ENCODE measurements at places on chromosomes 16 and 17. TPM values are rescaled to one million over a fixed set of nuclear protein-coding genes. Genes with fewer than 3 reads are reported as not detected.

GRCh38 chr17:78013683-78014467 lies 55.4 kb downstream of the TNRC6C start:
- H3K27ac ChIP-seq: no peak overlapping the region
- H3K4me3 ChIP-seq: no peak overlapping the region
- H3K4me1 ChIP-seq: no peaks in the 10 kb centered on the region
- H3K27me3 ChIP-seq: no peaks in the 10 kb centered on the region

- H3K27me3 ChIP-seq: no peaks in the 10 kb centered on the region
- H3K4me3 ChIP-seq: no peak overlapping the region
- no peaks in the 10 kb centered on the region for H3K36me3 ChIP-seq
- DNase-seq: no peak
- peak overlapping the region; percentile 90 for H3K27ac ChIP-seq
Measured at GRCh38 chr17:76685846-76686245, 24.9 kb downstream of the MXRA7 start.

DNA sequence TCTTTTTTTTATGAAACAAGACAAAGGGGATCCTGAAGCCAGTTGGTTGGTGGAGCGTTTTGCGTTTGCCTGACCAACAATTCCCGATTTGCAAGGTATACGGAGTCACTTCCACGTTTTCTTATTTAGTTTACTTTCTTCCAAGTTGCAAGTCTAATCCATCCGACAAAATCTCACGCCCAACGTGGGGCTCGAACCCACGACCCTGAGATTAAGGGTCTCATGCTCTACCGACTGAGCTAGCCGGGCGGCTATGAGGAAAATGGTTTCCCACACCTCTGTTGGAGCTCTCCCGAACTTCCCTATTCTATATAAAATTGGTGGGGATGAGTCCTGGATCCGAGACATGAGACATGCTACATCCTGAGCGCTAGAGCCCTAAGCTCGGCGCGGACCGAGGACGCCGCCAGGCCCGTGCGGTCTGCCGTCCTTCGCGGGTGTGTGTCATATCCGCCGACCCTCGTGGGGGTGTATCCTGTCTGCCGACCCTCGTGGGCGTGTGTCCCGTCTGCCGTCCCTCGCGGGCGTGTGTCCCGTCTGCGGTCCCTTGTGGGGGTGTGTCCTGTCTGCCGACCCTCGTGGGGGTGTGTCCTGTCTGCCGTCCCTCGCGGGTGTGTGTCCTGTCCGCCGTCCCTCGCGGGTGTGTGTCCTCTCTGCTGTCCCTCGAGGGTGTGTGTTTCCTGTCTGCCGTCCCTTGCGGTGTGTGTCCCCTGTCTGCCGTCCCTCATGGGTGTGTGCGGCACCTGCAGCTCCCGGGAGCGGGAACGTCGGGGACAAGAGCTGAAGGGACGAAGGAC lies 22.6 kb downstream of the ZNF213 start:
- H3K27ac ChIP-seq: peak overlapping the region; percentile 83
- no peaks in the 10 kb centered on the region for H3K36me3 ChIP-seq
- no peaks in the 10 kb centered on the region for H3K4me1 ChIP-seq
- H3K27me3 ChIP-seq: no peaks in the 10 kb centered on the region
- peak; percentile 84 for DNase-seq

GRCh38 chr16:71282943-71283342 lies 6.3 kb downstream of the CMTR2 start:
- DNase-seq: no peak
- H3K4me3 ChIP-seq: no peak overlapping the region
- H3K36me3 ChIP-seq: no peaks in the 10 kb centered on the region
- no peak overlapping the region for H3K27ac ChIP-seq
- no peaks in the 10 kb centered on the region for H3K4me1 ChIP-seq

- no peak overlapping the region for H3K27ac ChIP-seq
- no peaks in the 10 kb centered on the region for H3K36me3 ChIP-seq
- no peak for DNase-seq
- no peak overlapping the region for H3K4me3 ChIP-seq
- H3K4me1 ChIP-seq: no peaks in the 10 kb centered on the region
- no peaks in the 10 kb centered on the region for H3K27me3 ChIP-seq
Measured at GRCh38 chr17:74151551-74152315, 51.7 kb upstream of the RPL38 start.

DNA sequence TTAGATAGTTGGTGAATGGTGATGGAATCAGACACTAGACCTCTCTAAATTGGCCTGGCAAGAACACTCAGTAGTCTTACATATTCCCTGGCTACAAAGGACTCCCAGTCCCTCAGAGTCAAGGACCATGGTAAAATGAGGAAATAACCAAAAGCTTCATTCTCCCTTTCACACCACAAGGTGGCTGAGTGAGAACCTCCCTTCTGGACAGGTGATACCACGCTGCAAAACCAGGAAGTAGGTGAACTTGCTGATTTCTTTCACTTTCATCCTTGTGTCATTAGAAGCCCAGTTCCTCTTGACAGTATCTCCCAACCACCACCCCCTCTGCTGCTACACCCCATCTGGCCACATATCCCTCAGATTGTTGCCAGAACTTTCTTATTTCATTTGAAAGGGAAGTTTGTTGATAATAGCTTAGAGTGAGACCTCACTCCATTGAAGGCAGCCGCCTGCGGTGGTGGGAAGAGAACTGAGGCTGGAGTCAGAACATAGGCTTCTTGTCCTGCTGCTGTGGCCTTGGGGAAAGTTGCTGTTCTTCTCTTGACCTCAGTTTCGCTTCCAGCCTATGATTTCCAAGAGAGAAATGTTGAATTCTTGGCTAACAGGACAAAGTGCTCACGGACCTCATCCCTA lies 290.6 kb upstream of the CCL2 start:
- H3K27me3 ChIP-seq: no peaks in the 10 kb centered on the region
- no peaks in the 10 kb centered on the region for H3K4me1 ChIP-seq
- DNase-seq: no peak
- no peaks in the 10 kb centered on the region for H3K36me3 ChIP-seq

DNA sequence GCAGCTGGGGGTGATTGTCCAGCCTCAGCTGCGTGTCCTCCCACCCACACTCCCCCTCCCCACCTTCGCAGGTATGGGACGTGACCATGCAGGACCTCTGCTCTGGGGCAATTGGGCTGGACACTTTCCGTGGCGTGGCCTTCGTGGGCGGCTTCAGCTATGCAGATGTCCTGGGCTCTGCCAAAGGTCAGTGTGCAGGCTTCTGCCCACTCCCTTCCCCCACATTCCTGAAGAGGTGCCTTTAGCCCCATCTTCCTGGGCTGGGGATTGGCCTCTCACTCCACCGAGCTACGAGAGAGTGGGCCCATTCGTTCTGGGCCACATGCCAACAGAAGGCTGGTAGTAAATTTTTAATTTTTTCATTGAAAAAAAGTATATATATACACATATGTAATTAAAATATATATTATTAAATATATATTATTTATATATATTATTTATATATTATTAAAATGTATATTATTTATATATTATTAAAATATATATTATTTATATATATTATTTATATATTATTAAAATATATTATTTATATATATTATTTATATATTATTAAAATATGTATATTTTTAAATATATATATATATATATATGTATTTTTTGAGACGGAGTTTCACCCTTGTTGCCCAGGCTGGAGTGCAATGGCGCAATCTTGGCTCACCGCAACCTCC lies 18.5 kb downstream of the PFAS start:
- DNase-seq: no peak
- H3K27me3 ChIP-seq: no peaks in the 10 kb centered on the region
- no peaks in the 10 kb centered on the region for H3K36me3 ChIP-seq
- no peak overlapping the region for H3K4me3 ChIP-seq
- H3K27ac ChIP-seq: no peak overlapping the region

GRCh38 chr16:9049241-9049640 lies 42.2 kb upstream of the HAPSTR1 start:
- H3K36me3 ChIP-seq: no peaks in the 10 kb centered on the region
- no peak overlapping the region for H3K27ac ChIP-seq
- no peak overlapping the region for H3K4me3 ChIP-seq
- H3K4me1 ChIP-seq: no peaks in the 10 kb centered on the region
- DNase-seq: no peak

DNA sequence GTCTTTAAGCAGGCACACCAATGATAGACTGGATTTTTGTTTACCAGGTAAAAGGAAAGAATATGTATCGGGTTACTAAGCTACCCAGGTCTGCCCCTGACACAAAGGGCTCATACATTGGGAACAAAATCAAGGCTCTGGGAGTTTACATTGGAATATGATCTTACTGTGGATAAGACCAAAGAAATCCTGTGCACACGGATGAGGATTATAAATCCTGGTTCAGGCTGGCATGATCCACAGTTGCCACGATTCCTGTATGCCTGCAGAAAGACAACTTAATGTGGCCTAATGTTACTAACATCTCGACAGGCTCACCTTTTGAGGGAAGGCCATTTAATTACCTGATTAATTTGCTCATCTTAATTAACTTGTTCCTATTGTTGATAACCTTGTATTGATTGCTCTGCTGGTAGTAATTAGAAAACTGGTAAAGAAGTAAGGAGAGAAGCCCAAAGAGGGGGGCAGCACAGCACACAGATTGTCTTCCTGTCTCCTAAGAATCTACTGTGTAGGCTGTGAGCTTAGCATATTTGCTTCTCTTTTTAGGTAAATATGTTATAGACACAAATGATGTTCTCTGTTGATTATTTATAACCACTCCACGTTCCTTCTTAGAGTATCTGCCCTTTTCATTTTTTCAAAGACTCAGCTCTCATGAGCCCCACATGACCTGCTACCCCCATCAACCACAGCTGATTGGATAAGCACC lies 51.0 kb upstream of the TOX3 start:
- no peaks in the 10 kb centered on the region for H3K27me3 ChIP-seq
- DNase-seq: no peak
- H3K36me3 ChIP-seq: no peaks in the 10 kb centered on the region
- H3K4me1 ChIP-seq: no peaks in the 10 kb centered on the region

GRCh38 chr17:63764716-63765115 lies 8.7 kb downstream of the CCDC47 start:
- no peak overlapping the region for H3K4me3 ChIP-seq
- H3K27me3 ChIP-seq: no peaks in the 10 kb centered on the region
- no peak for DNase-seq
- no peaks in the 10 kb centered on the region for H3K4me1 ChIP-seq
- H3K27ac ChIP-seq: no peak overlapping the region

DNA sequence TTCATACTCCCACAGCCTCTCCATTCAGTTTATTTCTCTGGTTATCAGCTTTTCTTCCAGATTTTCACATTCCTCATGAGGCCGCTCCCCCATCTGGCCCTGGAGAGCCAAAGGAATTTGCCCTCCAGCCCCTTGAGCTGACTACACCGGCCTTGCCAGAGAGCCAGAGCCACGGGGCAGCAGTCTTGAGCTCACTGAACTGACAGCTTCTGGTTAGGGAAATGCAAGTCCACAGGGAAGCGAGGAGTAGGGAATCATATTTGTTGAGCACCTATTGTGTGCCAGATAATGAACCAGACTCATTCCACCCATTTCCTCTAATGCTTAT lies 102.4 kb downstream of the ABCC12 start:
- no peak overlapping the region for H3K4me3 ChIP-seq
- DNase-seq: no peak
- H3K4me1 ChIP-seq: no peaks in the 10 kb centered on the region
- H3K27me3 ChIP-seq: no peaks in the 10 kb centered on the region

GRCh38 chr16:17397499-17397891 lies 73.3 kb downstream of the XYLT1 start:
- peaks cover 3% of the 10 kb centered on the region for H3K4me1 ChIP-seq
- H3K27ac ChIP-seq: peak overlapping the region; percentile 23
- DNase-seq: no peak

The FGF11 gene
- total RNA-seq: 2.8 TPM

The VPS35L gene
- 104 TPM for total RNA-seq

The TMEM114 gene
- total RNA-seq: not detected

The ACE gene
- 7.9 TPM for total RNA-seq
